Osteoblast (primary cell): ENCODE measurements at places on chromosomes 2 and 18. TPM values are rescaled to one million over a fixed set of nuclear protein-coding genes. Genes with fewer than 3 reads are reported as not detected.
A peak's percentile ranks its signal among the peaks of the same experiment; 100 is the strongest.

GRCh38 chr18:5060543-5060942, 136.5 kb downstream of the AKAIN1 start:
- H3K27ac ChIP-seq: no peak overlapping the region
- no peaks in the 10 kb centered on the region for H3K36me3 ChIP-seq
- no peak for DNase-seq
- no peak overlapping the region for H3K4me3 ChIP-seq

GRCh38 chr2:16481351-16481750, 184.3 kb downstream of the CYRIA start:
- DNase-seq: no peak
- no peaks in the 10 kb centered on the region for H3K36me3 ChIP-seq
- no peak overlapping the region for H3K27ac ChIP-seq
- H3K4me3 ChIP-seq: no peak overlapping the region

- H3K27me3 ChIP-seq: peaks cover under 1% of the 10 kb centered on the region
- H3K4me1 ChIP-seq: no peaks in the 10 kb centered on the region
- H3K4me3 ChIP-seq: no peak overlapping the region
- H3K27ac ChIP-seq: no peak overlapping the region
- no peaks in the 10 kb centered on the region for H3K36me3 ChIP-seq
Measured at GRCh38 chr2:30730736-30731647, 76.3 kb downstream of the CAPN13 start.

GRCh38 chr18:46623541-46623940, 33.5 kb downstream of the LOXHD1 start:
- H3K4me1 ChIP-seq: no peaks in the 10 kb centered on the region
- no peak for DNase-seq
- no peaks in the 10 kb centered on the region for H3K36me3 ChIP-seq
- H3K27me3 ChIP-seq: no peaks in the 10 kb centered on the region
- H3K27ac ChIP-seq: no peak overlapping the region
- no peak overlapping the region for H3K4me3 ChIP-seq

GRCh38 chr18:45562567-45563479, 52.5 kb upstream of the SLC14A2 start:
- H3K4me1 ChIP-seq: peaks cover 15% of the 10 kb centered on the region
- no peaks in the 10 kb centered on the region for H3K36me3 ChIP-seq
- H3K4me3 ChIP-seq: no peak overlapping the region

MAP4K4 gene
- total RNA-seq: 231 and 287 TPM in 2 replicates

GRCh38 chr2:110675679-110676078, 2.2 kb downstream of the BUB1 start:
- DNase-seq: no peak
- H3K4me1 ChIP-seq: peaks cover 31% of the 10 kb centered on the region
- no peaks in the 10 kb centered on the region for H3K27me3 ChIP-seq
- peak overlapping the region; percentile 82 for H3K27ac ChIP-seq
- peaks cover 18% of the 10 kb centered on the region for H3K36me3 ChIP-seq
